Mesothelial cell of epicardium (in vitro differentiated cells): ENCODE measurements at places on chromosomes 13 and 19. TPM values are rescaled to one million over a fixed set of nuclear protein-coding genes. Genes with fewer than 3 reads are reported as not detected.

STK11 gene
- total RNA-seq = 71.7 to 73.0 TPM (median 71.8 TPM) in 3 replicates

DNA sequence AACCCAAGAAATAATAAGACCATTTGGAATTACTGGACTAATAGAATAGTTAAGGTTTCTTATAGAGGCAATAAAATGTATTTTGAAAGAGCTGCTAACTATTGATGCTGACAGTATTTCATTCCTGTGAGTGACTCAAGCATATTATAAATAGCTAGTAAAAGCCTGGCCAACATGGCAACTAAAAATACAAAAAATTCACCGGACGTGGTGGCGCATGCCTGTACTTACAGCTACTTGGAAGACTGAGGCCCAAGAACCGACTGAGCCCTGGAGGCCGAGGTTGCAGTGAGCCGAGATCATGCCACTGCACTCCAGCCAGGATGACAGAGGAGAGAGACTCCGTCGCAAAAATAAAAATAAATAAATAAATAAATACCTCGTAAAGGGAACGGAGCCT is 5.4 kb upstream of the ICAM3 start:
- no peaks in the 10 kb centered on the region for H3K27me3 ChIP-seq
- no peak overlapping the region for H3K4me3 ChIP-seq
- no peaks in the 10 kb centered on the region for H3K36me3 ChIP-seq

ZNF682 gene
- total RNA-seq = 11.0 to 13.6 TPM (median 13.0 TPM) in 3 replicates

SLITRK1 gene
- total RNA-seq = 1.0 to 1.2 TPM (median 1.1 TPM) in 3 replicates

DNA sequence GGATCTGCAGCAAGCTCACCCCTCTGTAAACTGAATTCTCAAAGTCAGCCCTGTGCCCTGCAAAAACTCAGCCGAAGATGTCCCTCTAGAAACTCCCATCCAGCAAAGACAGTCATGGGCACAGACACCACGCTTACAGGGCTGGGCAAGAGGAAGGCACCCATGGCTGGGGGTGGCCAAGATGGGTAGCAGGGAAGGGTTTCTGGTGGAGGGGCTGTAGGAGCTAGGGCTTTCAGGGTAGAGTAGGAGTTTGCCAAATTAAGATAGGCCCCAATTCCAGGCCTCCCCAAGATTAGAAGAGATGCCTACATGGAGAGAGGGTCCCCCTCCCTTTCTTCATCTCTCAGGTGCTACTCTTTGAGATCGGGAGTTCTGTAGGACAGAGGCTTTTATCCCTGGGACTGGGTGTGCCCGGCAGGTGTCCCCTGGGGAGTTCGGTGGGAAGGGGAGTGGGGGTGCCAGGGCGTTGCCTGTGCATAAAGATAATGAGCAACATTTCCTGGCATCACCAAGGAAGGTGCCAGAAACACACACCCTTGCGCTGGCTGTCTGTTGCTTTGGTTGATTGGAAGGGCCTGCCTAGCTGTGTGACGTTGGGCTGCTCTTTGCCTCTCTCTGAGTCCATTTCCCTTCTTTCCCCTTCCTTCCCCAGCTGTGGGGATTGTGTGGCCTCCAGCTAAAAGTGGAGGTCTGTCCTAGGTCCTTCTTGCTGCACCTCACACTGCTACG is 9.4 kb downstream of the NRTN start:
- DNase-seq = no peak
- H3K27ac ChIP-seq = no peak overlapping the region
- H3K27me3 ChIP-seq = peaks cover 24% of the 10 kb centered on the region
- no peaks in the 10 kb centered on the region for H3K36me3 ChIP-seq
- no peaks in the 10 kb centered on the region for H3K4me1 ChIP-seq
- H3K4me3 ChIP-seq = no peak overlapping the region

GRCh38 chr13:79340490-79340889 is 65.6 kb downstream of the RBM26 start:
- H3K4me3 ChIP-seq = no peak overlapping the region
- DNase-seq = no peak
- no peaks in the 10 kb centered on the region for H3K27me3 ChIP-seq
- H3K4me1 ChIP-seq = no peaks in the 10 kb centered on the region
- no peak overlapping the region for H3K27ac ChIP-seq
- peaks cover 47% of the 10 kb centered on the region for H3K36me3 ChIP-seq

DNA sequence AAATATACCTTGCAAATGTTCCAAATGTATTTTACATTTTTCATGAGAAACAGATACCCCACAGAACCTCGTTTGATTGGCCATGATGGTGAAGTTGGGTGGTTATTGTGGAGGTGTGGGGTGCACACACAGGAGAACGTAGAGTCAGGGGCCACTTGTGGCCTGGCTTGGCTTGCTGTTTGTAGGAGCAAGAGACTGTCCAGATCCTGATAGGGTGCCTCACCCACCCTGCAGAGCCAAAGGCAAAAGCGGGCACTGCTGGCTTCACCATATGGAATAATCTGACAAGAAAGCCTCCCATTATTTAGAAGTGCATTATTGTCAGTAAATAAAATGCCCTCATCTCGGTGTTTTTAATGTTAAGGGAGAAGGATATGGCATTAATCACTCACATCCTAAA is 330.2 kb downstream of the TEX29 start:
- no peaks in the 10 kb centered on the region for H3K4me1 ChIP-seq
- H3K4me3 ChIP-seq = no peak overlapping the region
- H3K36me3 ChIP-seq = no peaks in the 10 kb centered on the region
- no peak for DNase-seq
- H3K27me3 ChIP-seq = peaks cover 83% of the 10 kb centered on the region

SELENOW gene
- total RNA-seq = 113 to 127 TPM (median 117 TPM) in 3 replicates

GRCh38 chr19:18478545-18479311 is 40.8 kb upstream of the ISYNA1 start:
- peaks cover 2% of the 10 kb centered on the region for H3K36me3 ChIP-seq
- no peak for DNase-seq
- peak overlapping the region; percentile 92 for H3K27ac ChIP-seq
- no peaks in the 10 kb centered on the region for H3K27me3 ChIP-seq
- H3K4me1 ChIP-seq = peaks cover 21% of the 10 kb centered on the region

- peak overlapping the region; percentile 52 for H3K27ac ChIP-seq
- peaks cover 30% of the 10 kb centered on the region for H3K4me1 ChIP-seq
- H3K27me3 ChIP-seq = no peaks in the 10 kb centered on the region
- no peak for DNase-seq
Measured at GRCh38 chr13:93217721-93218261, 8.8 kb upstream of the GPC6 start.

DNA sequence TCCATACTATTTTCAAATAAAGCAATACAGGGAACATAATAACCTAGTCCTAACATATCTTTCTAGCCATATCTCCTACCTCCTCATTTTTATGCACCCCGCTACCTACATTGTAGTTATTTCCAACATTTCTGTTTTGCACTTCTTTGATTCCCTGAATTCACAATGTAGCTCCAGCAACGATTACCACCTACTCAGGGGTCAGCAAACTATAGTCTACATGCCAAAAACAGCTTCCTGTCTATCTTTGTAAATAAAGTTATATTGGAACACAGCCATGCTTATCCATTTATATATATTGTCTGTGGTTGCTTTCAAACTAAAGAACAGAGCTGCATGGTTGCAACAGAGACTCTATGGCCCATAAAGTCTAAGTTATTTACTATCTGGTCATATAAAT is 16.7 kb downstream of the MYCBP2 start:
- no peaks in the 10 kb centered on the region for H3K27me3 ChIP-seq
- H3K36me3 ChIP-seq = peaks cover 2% of the 10 kb centered on the region
- H3K4me3 ChIP-seq = no peak overlapping the region
- H3K4me1 ChIP-seq = peaks cover 37% of the 10 kb centered on the region
- no peak for DNase-seq

ZNF546 gene
- total RNA-seq = 6.8 to 9.8 TPM (median 8.7 TPM) in 3 replicates

DNA sequence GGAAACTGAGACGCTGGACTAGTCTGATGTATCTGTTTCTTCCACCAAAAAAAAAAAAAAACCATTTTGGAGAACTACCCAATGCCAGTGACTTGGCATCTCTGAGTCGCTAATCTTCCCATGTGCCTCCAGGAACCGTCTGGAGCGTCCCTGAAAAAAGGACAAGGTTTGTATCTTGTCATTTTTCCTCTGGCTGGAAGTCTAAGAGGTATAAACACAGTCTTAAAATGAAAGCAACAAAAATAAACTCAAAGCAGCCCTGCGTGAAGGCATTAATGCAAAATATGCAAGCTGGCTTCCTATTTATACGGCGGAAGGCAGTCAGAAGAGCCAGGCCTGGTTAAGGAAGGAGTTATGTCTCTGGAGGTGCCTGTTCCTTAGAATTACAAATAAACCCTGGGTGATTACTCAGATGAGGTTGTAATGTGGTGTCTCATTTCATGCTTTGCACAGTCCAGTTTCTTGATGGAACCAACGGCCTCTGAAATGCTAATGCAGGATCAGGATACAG is 20.3 kb downstream of the ACTN4 start:
- H3K27ac ChIP-seq = peak overlapping the region; percentile 98
- peaks cover 89% of the 10 kb centered on the region for H3K4me1 ChIP-seq
- H3K27me3 ChIP-seq = no peaks in the 10 kb centered on the region
- no peak overlapping the region for H3K4me3 ChIP-seq

GRCh38 chr13:59479629-59480028 is 684.1 kb downstream of the DIAPH3 start:
- peaks cover 36% of the 10 kb centered on the region for H3K4me1 ChIP-seq
- H3K27ac ChIP-seq = no peak overlapping the region
- no peak for DNase-seq
- no peaks in the 10 kb centered on the region for H3K36me3 ChIP-seq

- no peaks in the 10 kb centered on the region for H3K4me1 ChIP-seq
- no peak overlapping the region for H3K27ac ChIP-seq
- no peak overlapping the region for H3K4me3 ChIP-seq
Measured at GRCh38 chr19:19119325-19120237, 18.7 kb downstream of the TMEM161A start.

HIPK4 gene
- 0.20 to 0.32 TPM (median 0.31 TPM) in 3 replicates for total RNA-seq

ZNF506 gene
- total RNA-seq = 17.6 to 21.3 TPM (median 19.9 TPM) in 3 replicates

GRCh38 chr13:53068585-53069520 is 40.2 kb downstream of the OLFM4 start:
- no peak for DNase-seq
- H3K36me3 ChIP-seq = no peaks in the 10 kb centered on the region
- no peak overlapping the region for H3K27ac ChIP-seq

DNA sequence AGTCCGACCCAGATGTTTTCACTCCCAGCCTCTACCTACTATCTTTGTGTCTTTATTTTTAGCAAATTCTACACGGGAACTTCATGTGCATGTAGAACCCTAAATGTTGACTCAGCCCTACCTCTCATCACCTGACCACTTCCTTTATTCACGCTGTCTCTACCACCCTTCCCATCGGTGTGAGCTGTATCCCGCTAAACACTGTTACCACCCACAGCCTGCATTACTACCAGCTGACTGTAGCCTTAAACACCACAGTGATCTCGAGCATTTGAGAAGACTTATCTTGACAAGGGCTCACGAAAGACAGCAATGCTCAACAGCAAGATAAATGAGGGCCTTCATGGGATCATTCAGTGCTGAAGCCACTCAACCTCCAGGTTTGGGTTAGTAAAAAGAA is 15.1 kb downstream of the NCR1 start:
- H3K4me3 ChIP-seq = no peak overlapping the region
- no peaks in the 10 kb centered on the region for H3K4me1 ChIP-seq
- H3K27ac ChIP-seq = no peak overlapping the region
- H3K36me3 ChIP-seq = no peaks in the 10 kb centered on the region
- H3K27me3 ChIP-seq = peaks cover 2% of the 10 kb centered on the region

DNA sequence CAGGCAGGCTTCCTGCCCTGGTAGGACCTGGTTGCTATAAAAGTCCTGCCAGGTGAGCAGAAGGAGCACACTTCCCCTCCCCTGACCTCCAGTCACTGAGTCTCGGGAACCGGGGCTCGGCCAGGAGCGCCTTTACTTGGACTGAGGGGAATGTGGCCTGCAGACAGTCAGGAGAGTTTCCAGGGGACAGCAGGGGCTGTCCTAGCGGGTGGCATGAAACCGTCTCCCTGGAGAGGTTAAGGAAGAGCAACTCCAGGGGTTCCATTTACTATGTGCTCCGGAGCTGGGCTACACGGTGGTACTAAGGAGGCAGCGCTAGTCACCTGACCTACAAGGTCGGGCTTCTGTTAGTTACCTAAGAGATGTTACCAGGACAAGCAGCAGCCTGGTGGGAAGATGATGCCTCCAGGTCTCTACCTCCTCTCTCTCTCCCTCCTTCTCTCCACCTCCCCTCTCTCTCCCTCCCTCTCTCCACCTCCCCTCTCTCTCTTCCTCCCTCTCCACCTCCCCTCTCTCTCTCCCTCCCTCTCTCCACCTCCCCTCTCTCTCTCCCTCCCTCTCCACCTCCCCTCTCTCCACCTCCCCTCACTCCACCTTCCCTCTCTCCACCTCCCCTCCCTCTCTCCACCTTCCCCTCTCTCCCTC is 4.1 kb upstream of the CNOT3 start:
- peaks cover 9% of the 10 kb centered on the region for H3K4me1 ChIP-seq
- peaks cover 8% of the 10 kb centered on the region for H3K27me3 ChIP-seq
- no peak overlapping the region for H3K27ac ChIP-seq
- peak; percentile 49 for DNase-seq
- no peak overlapping the region for H3K4me3 ChIP-seq

DNA sequence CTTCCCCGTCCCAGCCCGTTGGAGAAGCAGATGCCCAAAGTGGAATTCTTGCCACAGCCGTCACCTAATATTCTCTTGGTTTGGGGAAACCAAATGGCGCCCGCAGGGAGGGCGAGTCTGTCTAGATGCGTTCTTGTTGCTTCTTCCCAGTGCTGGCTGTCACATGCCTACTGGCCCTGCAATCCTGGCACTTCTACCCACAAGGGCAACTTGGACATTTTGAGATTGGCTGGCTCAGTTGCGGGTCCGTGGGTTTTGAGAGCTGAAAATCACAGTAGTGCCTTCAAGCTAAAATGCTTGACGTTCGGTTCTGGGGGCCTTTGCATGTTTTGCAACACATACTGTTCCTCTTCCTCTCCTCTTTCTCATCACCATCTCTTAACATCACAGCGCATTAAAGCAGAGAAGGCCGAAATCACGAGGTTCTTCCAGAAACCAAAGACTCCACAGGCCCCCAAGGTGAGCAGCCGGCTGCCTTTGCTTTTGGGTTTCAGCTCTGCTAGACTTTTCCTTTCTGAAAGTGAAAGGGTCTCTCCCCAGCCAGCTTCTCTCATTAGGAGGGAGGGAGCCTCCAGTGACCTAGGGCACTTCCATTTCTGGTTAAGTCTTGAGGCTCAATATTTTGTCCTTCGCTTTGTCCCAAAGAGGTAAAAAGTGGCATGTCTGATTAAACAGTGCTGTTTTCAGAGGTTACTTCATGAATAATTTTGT is 21.1 kb downstream of the CHAF1A start:
- H3K4me3 ChIP-seq = no peak overlapping the region
- H3K36me3 ChIP-seq = peaks cover 17% of the 10 kb centered on the region
- H3K4me1 ChIP-seq = no peaks in the 10 kb centered on the region
- no peak overlapping the region for H3K27ac ChIP-seq

DNA sequence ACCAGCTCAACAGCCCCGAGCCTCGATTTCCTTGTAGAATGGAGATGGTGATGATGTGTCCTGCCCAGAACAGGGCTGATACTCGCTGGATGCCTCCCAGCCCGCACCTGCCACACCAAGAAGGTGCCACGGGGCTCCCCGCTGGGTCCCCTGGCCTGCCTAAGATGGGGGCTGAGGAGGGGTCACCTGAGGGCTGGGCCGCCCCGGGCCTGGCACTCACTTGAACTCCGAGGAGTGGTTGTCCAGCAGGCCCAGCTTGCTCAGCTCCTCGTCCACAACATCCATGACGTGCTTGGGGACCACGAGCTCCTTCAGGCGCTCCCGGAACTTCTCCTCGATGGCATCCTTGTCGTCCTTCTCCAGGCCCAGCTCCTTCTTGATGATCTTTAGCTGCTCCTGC is 14.4 kb downstream of the LONP1 start:
- peaks cover 25% of the 10 kb centered on the region for H3K36me3 ChIP-seq
- no peak overlapping the region for H3K4me3 ChIP-seq
- DNase-seq = no peak
